ENCODE measurements at places on chromosomes 5 and 9.

DNA sequence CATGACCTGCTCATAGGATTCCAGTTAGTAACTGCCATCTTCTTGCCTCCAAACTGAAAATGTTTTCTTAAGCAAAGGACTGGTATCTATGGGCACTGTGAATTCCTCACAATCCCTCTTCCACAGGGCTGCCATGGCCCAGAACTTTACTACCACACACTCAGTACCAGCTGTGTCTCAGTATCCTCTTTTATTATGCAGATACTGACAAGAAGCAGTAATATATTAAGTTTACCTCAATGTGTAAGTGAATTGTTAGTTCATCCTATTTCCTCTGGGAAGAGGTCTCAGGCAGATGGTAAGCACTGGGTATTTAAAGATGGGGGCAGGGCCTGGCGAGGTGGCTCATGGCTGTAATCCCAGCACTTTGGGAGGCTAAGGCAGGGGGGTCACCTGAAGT lies 320.8 kb upstream of the RFX3 start:
- DNase-seq: no peak

DNA sequence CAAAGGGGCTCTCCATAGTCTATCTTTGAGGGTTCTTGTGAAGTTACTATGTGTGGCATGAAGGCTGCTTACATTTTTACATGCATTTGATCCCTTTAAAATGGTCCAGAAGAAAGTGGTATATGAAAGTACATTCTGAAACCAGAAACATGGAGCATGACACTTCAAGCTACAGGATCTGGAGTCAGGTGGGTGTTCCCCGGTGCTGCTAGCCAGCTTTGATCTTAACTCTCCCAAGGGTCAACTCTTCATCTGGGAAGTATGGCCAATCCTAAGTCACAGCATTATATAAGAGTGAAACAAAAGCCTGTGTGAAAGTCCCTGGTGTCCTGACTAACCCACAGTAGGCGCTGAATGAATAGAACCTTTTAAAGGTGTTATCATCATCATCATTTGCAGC lies 91.0 kb upstream of the TAS2R1 start:
- DNase-seq: no peak

GRCh38 chr5:172904643-172905345 lies 54.4 kb upstream of the RPL26L1 start:
- no peak for DNase-seq

- DNase-seq: no peak
Observed at GRCh38 chr5:11390291-11390767, 513.9 kb downstream of the CTNND2 start.

DNA sequence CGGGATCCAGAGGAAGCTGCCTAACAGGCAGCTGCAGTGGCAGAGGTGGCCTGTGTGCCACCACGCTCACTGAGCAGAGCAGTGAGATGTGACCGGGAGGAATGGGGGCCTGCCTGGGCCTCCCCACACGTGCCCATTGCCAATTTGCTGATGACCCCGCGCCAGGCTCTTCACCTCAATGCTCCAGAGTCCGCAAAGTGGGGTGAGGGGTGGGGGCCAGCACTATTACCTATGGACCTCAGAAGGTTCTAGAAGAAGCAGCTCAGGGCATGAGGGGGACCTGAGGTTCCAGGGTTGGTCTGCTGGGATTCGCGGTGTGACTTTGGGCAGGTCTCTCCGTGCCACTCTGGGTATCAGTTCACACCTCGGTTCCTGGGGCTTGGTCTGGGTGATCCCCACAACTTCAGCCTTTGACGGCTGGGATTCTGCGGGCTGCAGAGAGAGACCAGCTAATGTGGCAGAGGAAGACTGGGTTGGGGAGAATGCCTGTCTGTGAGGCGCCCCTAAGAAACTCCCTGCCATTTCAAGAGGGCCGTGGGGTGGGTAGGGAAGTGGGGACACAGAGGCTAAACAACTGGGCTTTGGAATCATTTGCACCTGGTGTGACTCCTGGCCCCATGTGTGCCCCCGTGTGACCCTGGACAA lies 231.0 kb upstream of the MVB12B start:
- DNase-seq: peak; percentile 3

GRCh38 chr9:105093685-105094084 lies 150.8 kb upstream of the SLC44A1 start:
- no peak for DNase-seq

GRCh38 chr9:83133316-83133715 lies 70.4 kb upstream of the RASEF start:
- no peak for DNase-seq

DNA sequence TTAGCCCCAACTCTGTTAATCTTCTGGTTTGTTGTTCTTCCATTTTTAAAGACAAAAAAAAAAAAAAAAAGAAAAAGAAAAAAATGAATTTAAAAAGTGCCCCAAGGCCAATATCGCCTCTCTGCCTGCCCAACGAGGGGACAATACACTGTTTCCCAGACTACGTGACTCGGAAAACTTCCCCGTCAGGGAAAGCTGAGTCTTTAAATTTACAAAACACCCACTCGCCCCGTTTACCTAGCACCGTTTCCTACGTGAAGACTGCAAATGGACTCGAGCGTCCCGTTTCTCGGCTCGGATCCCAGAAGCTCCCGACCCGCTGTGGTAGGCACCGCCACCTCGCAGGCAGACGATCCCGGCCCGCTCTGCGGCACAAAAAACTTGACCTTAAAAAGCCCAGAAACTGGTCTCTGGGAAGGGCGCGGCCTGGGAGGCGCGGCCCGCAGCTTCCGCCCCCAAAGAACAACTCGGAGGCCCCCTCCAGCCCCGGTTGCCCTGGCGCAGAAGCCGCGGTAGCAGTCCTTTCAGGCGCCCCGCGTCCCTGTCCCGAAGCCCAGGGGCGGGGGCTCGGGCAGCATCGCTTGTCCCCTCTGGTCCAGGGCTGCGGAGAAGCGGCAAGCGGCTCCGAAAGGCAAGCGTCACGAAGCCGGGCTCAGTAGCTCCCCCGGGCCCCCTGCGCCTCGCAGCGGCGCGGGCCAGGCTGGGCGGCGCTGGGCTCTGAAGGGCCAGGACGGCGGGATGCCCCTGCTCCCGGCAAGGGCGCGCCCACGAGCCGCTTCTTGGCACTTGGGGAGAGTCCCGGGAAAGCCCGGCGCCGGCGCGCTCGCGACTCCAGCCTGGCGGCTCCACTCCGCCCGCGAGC lies at the start of gene GCNT4:
TSS of gene GCNT4 (minus strand) at position 367 of the 862 bp plus-strand sequence. CDS start 22,521 bp downstream, outside the sequence.
- DNase-seq: no peak

GRCh38 chr9:74503219-74503618 lies 6.1 kb downstream of the RORB start:
- DNase-seq: no peak

GRCh38 chr5:317086-317811 lies 4.3 kb upstream of the AHRR start:
- peak; percentile 62 for DNase-seq

DNA sequence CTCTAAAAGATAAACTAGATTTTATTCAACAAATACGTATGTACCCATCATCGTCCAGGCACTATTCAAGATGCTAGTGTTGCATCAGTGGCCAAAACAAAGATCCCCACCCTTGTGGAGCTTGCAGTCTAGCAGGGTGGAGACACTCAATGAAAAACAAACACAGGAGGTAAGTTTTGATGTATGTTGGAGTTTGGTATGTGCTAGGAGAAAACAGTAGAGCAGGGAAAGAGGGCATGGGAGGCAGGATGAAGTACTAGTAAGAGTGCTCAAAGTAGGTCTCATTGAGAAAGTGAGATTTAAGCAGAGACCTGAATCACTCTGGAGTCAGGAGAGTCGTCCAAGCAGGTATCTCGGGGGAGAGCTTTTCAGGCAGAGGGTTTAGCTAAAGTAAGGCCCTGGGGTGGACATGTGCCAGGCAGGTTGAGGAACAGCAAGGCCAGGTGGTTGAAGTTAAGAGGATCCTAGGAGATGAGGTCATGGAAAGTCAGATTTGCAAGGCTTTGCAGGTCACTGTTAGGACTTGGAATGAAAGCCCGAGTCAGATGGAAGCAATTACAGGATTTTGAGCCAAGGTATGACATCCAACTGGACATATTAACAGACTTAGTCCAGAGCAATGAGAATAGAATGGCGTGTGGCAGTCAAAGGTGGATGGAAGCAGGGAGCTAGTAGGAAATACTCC lies 9.2 kb downstream of the SNX18 start:
- DNase-seq: no peak

GRCh38 chr9:90095682-90096081 lies 490.9 kb downstream of the GADD45G start:
- DNase-seq: no peak

- peak; percentile 33 for DNase-seq
Observed at GRCh38 chr5:140113180-140113698, 670 bp upstream of the PURA start.

- DNase-seq: no peak
Observed at GRCh38 chr5:130795037-130795436, 370.0 kb downstream of the HINT1 start.

DNA sequence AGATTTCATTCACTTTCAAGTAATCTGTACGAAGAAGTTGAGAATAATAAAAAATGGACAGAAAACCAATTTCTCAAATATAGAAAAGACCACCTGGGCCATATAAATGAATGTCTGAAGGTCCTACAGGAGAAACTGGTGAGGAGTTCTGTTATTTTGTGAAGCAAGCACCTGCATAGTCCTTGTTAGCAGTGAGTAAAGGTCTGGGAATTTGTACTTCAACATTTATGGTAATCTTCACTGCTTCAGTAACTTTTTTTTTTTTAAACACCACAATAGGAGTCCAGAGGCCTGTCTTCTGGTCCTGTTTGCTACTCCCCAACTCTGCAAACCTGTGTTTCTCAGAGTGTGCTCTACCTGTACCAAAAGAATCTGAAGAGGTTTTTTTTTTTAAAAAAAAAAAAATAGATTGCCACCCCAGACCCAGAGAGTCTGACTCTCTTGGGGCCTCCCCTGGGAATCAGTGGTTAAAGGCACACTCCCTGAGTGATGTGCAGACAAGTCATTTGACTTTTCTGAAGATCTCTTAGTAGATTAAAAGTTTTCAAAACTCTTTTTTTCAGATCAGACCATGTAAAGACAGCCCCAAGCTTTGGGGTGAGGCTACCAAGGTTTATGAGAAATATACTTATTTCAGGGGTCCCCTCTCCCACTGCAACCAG lies 55.5 kb downstream of the FAM81B start:
- no peak for DNase-seq

- DNase-seq: no peak
Observed at GRCh38 chr9:134743853-134744252, 102.2 kb downstream of the COL5A1 start.

DNA sequence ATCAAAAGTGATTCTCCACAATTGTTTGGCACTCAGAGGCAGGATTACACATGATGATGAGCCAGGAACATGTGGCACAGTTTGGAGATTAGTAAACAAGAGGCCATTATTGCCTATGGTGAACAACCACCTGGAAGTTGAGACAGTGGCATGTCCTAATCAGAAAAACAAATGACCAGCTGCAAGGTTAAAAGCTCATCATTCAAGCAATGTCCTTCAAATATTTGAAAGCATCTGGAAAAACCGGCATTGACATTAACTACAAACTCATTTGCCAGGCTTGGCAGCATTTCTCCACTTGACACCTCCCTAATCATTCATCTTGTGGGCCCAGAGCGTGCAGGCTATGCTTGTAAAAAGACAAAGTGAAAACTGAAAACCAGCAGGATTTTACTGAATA lies 80.6 kb upstream of the MEGF10 start:
- DNase-seq: no peak

- DNase-seq: peak; percentile 43
Observed at GRCh38 chr9:114928136-114928535, 2.3 kb downstream of the TNFSF8 start.

DNA sequence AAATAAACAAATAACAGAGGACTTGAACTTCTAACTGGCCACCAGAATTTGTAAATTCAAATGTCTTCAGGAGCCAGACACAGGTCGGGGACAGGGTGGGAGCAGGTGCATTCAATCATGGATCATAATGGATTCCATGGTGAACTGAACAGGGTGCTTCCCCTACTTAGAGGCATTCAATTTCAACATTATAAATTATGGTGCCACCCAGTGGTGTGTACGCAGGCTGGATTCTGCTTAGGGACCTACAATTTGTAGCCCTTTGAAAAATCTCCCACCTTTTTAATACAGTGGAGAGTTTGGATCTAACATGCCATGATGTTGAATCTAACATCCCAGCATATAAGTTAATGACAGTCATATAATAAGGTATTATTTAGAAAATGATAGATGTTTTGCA lies 22.3 kb downstream of the KLF9 start:
- DNase-seq: peak; percentile 21

GRCh38 chr9:16868701-16869100 lies 1.8 kb downstream of the BNC2 start:
- no peak for DNase-seq

GRCh38 chr5:69007726-69008368 lies 86.0 kb upstream of the SLC30A5 start:
- DNase-seq: peak; percentile 72

GRCh38 chr9:120900824-120901223 lies 23.8 kb upstream of the PHF19 start:
- no peak for DNase-seq

GRCh38 chr5:156473269-156473908 lies 146.4 kb downstream of the SGCD start:
- no peak for DNase-seq

DNA sequence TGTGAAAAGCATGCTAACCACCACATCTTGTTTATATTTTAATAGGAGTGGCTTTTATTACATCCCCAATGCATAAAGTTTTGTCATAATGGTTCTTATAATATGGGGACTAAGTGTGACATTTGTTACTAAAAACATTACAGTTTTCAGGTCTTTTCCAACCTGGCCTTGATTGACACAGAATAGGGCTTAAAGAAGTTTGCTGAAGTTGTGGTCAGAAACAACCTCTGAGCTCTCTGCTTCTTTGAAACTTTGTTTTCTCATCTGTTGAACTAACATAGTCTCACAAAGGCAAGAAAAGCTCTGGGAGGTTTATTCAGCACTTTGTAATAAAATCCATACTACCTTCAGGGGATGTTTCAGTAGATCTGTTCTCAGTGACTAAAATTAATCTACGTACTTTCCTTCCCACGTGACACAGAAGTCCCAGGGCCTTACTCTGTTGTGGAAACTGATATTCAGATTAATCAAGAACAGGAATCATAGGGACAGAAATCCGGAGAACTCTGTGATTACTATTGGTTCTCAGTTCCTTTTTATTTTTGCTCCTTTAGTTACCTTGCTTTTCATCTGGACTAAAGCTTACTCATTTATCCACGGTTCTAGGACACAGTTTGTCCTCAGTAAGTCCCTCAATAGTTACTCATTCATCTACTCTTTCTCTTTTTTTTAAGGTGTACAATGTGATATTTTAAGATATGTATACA lies 289.0 kb upstream of the EFNA5 start:
- no peak for DNase-seq
